ENCODE measurements at places on chromosomes 5 and 9. TPM values are rescaled to one million over a fixed set of nuclear protein-coding genes. Genes with fewer than 3 reads are reported as not detected.

DNA sequence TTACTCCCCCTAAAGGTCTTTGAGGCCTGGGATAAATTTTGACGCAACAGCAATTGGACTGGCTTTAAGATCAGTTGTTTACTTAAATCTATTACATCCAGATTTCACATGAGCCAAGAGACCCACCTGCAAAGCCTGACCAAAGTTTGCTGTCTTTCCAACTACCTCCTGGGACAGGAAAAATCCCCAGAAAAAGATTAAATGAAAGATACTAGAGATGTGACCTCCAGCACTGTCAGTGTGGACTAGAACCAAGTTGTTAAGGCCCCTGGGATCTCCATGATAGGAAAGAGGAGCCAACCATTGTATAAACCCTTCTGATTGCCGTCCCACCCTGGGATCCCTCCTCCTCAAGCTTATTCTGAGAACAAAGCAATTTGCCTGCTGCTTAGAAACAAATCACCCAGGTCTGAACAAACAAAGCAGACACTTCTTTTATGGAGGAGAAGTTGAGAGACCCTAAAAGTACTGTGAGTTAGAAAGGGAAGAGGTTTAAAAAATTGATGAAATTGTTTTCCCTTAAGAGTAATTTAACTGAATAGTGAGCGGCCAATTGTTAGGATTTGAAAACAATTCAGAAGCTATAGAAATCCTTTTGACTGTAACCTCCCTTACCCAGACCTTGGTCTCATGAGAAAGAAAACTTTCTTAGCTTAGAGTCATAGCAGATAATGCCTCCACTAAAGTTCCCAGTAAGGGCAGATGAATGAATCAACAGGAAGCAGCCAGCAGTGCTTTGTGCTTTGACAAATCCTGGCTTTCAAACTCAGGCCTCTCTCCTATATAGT, 255.2 kb downstream of the TMEM167A start:
- DNase-seq, result no peak

- no peak for DNase-seq
Measured at GRCh38 chr5:171542525-171543140, 123.2 kb downstream of the FGF18 start.

DNA sequence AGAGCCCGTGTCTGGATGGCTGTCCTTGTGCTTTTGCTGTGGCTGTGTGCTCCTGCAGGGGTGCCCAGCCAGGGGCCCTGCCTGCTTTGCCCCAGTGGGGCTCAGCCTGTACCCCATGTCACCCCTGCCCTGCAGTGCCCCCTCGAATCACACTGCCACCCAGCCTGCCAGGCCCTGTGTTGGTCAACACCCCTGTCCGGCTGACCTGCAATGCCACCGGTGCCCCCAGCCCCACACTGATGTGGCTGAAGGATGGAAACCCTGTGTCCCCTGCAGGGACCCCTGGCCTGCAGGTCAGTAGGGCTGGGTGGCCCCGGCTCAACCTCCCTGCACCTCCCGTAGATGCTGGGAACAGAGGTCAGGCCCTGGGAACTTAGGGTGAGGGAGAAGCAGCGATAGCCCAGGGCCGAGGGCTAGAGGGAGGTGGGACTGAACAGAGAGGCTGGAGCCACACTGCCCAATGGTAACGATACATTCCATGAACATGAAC, 82.8 kb upstream of the ASS1 start:
- DNase-seq, result no peak

DNA sequence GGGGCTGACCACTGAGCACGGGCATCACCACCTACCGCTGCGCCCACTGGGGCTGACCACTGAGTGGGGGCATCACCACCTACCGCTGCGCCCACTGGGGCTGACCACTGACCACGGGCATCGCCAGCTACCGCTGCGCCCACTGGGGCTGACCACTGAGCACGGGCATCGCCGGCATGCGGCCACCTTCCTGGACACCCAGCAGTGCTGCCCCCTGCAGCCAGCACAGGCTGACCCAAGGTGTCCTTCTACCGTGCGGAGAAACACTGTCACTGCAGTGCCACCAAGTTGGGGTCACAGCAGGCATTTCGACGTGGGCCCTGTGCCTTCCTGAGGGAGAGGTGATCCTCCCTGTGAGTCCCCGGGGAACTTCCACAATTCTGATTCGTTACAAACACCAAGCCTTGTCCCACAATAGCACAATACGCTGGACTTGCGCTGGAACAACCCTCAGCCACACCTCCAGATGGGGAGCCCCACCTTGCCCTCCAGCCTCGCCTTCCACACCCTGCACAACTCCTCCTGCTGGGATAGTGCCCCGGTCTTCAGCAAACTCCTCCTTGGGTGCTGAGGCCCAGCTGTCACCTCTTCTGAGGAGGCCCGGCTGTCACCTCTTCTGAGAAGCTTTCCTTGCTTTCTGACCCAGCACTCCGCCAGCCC, 90.3 kb upstream of the SARDH start:
- DNase-seq, result no peak

- no peak for DNase-seq
Measured at GRCh38 chr5:137516251-137516797, 17.2 kb upstream of the SPOCK1 start.

DNA sequence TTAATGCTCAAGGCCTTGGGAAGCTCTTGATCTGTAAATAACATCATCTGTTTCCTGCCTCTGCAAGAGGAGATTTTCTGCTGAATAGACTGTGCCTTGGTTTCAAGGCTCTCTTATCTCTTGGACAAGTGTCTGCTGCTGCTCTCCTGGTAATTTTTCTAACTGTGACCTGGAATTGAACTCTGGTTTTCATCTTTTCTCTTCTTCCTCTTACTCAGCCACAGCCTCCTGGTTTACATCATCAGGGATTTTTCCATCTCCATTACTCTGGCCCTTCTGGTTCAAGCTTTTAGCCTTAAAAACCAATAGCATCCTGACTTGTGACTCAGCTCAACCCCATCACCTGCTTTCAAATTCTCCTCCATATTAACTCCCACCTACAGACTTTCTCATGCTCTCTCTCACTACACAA, 49.6 kb upstream of the ITGA1 start:
- no peak for DNase-seq

- DNase-seq, result no peak
Measured at GRCh38 chr5:5270958-5271785, 131.0 kb downstream of the ADAMTS16 start.

DNA sequence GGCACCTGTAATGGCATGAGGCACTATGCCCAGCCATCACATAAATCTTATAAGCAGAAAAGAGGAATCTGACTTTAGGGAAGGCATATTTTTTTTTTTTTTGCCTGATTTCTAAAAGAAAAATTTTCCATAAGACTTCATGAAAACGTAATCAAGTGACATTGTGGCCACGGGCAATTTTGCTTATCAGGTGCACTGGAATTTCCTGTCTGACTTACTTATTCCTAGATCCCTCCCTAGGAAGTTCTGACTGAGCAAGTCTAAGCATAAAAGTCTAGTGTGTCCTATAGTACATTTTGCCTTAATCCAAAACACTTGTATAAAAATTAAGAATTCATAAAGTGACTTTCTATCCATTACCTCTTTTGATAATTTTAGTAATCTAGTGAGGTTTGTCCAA, 12.5 kb downstream of the C5orf46 start:
- no peak for DNase-seq

GRCh38 chr9:4923580-4924544, 61.2 kb upstream of the JAK2 start:
- peak; percentile 74 for DNase-seq

- no peak for DNase-seq
Measured at GRCh38 chr5:122187426-122187825, 58.1 kb downstream of the ZNF474 start.

HTR4 gene
- not detected for total RNA-seq

YIPF5 gene
- 21.3 TPM for total RNA-seq

MUSK gene
- total RNA-seq, result not detected

PTGDS gene
- total RNA-seq, result not detected

ELP1 gene
- total RNA-seq, result 60.3 TPM

C5orf63 gene
- total RNA-seq, result 14.3 TPM

CDX1 gene
- total RNA-seq, result not detected
